ENCODE measurements at places on chromosomes 12 and 14. TPM values are rescaled to one million over a fixed set of nuclear protein-coding genes. Genes with fewer than 3 reads are reported as not detected.

The HNRNPA1 gene
- total RNA-seq, result 1,522 TPM

The ABCC9 gene
- not detected for total RNA-seq

The KRT74 gene
- not detected for total RNA-seq

The TAS2R19 gene
- not detected for total RNA-seq

The PTPN6 gene
- total RNA-seq, result 13.5 TPM

The NTF3 gene
- total RNA-seq, result not detected
